Natural killer cell (primary cell): ENCODE measurements at places on chromosomes 7 and 10.

- H3K4me3 ChIP-seq = no peak overlapping the region
- no peaks in the 10 kb centered on the region for H3K27me3 ChIP-seq
- DNase-seq = no peak
- peaks cover 5% of the 10 kb centered on the region for H3K36me3 ChIP-seq
These were observed 24.0 kb downstream of the VOPP1 start for GRCh38 chr7:55548295-55548731.

DNA sequence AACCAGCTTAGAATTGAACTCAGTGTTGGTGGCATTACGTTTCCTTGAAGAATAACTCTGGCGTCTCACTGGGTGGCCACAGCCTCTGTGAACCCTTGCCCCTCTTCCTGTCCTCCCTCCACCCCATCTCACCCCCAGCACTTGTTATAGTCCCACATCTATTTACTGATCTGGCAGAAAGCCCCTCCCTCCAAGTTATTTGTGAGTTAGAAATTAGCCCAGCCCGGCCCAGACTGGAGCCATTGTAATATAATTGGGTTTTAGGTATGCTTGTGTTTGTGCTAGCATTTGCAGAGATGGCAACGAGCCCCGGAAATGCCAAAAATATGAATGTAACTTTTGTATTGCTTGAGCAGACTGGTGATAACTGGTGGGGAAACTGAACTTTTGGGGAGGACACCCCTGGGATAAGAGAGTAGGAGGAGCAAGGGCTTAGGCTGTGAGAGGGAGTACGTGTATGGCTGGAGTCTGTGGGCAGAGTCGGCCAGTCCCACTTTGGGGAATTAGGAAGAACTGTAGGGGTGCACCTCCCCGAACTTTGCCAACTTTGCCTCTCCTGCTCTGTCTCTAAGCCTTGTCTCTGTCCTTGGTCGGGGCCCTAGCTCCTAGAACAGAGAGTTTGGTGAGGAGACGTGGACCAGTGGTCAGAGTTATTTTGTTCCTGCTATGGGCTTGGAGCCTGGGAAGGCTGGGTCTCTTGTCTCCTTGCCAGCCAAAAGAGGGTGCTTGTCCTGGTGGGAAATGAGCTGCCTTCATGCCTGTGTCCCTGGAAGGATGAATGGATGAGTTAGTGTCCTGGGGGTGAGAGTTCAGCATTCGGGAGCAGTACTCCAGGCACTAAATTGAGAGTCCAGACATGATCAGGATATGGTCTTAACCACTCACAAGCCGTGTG lies 19.3 kb upstream of the TRIM8 start:
- no peaks in the 10 kb centered on the region for H3K27me3 ChIP-seq
- no peak for DNase-seq
- H3K4me3 ChIP-seq = no peak overlapping the region
- peaks cover 5% of the 10 kb centered on the region for H3K36me3 ChIP-seq
- H3K4me1 ChIP-seq = no peaks in the 10 kb centered on the region
- H3K27ac ChIP-seq = no peak overlapping the region

- no peaks in the 10 kb centered on the region for H3K4me1 ChIP-seq
- no peak overlapping the region for H3K4me3 ChIP-seq
- H3K36me3 ChIP-seq = no peaks in the 10 kb centered on the region
- H3K27ac ChIP-seq = no peak overlapping the region
These were observed 551.4 kb downstream of the LRMDA start for GRCh38 chr10:75982611-75983369.

DNA sequence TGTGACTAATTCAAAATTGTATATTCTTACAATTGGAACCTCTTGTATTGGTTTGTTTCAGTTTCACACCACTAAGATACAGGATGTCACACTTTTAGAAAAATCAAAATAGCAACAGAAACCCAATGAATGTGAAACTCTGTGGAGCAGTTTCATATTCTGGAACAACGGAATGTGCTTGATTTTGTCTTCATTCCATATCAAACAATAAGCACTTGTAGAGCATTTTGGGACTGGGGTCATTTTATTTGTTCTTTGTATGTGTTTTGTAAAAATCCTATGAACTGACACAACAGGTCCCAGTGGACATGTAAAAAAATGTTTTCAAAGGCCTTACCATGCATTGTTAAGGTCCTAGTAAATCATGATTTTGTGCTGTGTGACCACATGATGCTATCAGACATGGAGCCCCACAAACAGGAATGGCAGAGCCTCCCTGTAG lies 123.1 kb downstream of the DKK1 start:
- H3K27me3 ChIP-seq = no peaks in the 10 kb centered on the region
- peaks cover 8% of the 10 kb centered on the region for H3K4me1 ChIP-seq
- H3K4me3 ChIP-seq = no peak overlapping the region
- H3K36me3 ChIP-seq = no peaks in the 10 kb centered on the region
- peak overlapping the region; percentile 39 for H3K27ac ChIP-seq

DNA sequence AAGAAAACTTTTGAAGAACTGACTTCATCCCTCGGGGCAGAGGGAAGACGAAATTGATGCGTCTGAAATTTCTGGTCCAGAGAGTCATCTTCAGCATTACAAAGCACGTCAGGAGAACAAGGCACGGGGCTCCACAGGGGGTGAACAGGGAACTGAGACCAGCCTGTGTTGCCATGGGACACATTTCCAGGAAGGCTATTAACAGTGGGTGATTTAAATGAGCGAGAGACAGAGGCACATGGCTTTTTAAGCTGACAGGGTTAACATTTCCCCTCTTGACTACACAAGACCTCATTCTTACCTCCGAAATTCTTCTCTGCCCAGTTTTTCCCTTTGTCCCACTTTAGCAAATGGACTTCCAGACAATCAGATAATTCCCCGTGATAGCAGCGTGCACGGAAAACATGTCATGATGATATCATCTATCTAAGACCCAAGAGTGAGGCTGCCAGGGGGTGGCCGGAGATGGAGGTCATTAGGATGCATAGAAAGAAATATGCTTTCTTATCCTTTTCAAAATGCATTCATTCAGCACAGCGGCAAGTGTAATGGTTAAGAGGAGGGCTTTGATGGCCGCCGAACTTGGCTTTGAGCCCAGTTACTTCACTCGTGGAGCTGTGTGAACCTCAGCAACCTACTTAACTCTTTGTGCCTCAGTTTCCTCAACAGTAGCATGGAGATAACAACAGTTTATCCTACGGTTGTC lies 248.0 kb downstream of the PRPF18 start:
- H3K4me3 ChIP-seq = no peak overlapping the region
- no peak overlapping the region for H3K27ac ChIP-seq
- DNase-seq = no peak
- H3K27me3 ChIP-seq = no peaks in the 10 kb centered on the region
- no peaks in the 10 kb centered on the region for H3K4me1 ChIP-seq

- H3K27ac ChIP-seq = no peak overlapping the region
- peaks cover 21% of the 10 kb centered on the region for H3K4me1 ChIP-seq
- no peak for DNase-seq
- no peak overlapping the region for H3K4me3 ChIP-seq
These were observed 28.1 kb upstream of the FAM20C start for GRCh38 chr7:163971-164881.

- no peak overlapping the region for H3K4me3 ChIP-seq
- no peaks in the 10 kb centered on the region for H3K27me3 ChIP-seq
- H3K36me3 ChIP-seq = no peaks in the 10 kb centered on the region
- H3K4me1 ChIP-seq = no peaks in the 10 kb centered on the region
These were observed 133.9 kb downstream of the AUTS2 start for GRCh38 chr7:69732203-69732602.

GRCh38 chr10:69677985-69678654 lies 48.1 kb downstream of the FAM241B start:
- H3K4me3 ChIP-seq = no peak overlapping the region
- H3K4me1 ChIP-seq = no peaks in the 10 kb centered on the region
- DNase-seq = no peak
- no peak overlapping the region for H3K27ac ChIP-seq

DNA sequence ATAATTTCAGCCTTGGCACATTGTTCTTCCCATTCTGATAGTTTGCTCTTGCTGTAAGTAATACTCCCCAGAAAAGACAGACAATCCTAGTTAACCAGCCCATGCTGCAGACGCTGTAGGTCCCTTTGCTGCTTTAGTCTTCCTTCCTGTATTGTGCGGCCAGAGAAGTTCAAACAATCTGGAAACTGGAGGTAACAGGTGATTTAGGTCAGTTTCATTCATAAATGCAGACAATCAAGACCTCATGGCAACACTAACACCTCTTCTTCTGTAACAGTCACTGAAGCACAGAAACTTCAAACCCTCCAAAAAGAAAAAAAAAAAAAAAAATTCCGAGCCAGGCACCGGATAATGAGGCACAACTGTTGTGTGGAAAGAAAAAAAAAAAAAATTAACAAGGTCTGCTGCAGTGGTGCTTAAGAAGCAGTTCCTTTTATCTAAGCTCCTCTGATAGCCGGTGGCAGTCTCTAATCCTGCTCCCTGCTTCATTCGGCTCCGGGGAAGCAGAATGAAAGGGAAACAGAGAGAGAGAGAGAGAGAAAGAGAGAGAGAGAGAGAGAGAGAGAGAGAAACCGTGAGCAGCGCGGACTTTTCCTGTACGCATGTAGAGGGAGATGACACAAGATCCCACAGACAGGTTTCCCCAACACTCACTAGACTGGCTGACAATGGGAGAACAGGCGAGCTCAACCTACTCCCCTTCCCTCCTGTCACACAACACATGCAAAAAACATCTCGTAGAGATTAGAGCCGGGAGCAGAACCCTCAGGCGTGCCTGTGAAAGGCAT lies at the start of gene SEMA3A:
Gene SEMA3A (minus strand): TSS at position 306 of the 788 bp plus-strand sequence. CDS start 203 bp downstream, at position 103.
- H3K4me1 ChIP-seq = no peaks in the 10 kb centered on the region
- H3K27ac ChIP-seq = no peak within 1 kb of the TSS
- no peaks in the 10 kb centered on the region for H3K27me3 ChIP-seq
- H3K4me3 ChIP-seq = peak within 1 kb of the TSS; percentile 29
- no peaks in the 10 kb centered on the region for H3K36me3 ChIP-seq
- DNase-seq = peak; percentile 46

DNA sequence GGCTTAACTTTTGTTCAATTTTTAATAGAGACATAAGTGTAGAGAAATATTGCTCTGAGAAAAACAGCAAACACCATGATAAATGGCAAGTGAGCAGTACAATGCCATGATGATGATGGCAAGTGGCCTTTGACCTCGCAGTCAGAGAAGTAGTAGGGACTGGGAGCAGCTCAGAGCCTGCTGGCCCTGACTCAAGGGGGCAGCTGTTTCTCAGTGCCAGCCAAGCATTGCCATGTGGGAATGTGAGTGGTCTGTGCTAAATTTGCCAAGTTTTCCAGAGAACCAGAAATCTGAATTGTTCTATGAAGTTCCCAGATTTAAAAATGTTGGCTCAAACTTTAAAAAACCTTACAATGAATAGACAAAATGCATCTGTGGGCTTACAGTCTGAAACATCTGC lies 187.9 kb downstream of the BICC1 start:
- no peak for DNase-seq
- H3K4me1 ChIP-seq = no peaks in the 10 kb centered on the region
- no peak overlapping the region for H3K4me3 ChIP-seq

DNA sequence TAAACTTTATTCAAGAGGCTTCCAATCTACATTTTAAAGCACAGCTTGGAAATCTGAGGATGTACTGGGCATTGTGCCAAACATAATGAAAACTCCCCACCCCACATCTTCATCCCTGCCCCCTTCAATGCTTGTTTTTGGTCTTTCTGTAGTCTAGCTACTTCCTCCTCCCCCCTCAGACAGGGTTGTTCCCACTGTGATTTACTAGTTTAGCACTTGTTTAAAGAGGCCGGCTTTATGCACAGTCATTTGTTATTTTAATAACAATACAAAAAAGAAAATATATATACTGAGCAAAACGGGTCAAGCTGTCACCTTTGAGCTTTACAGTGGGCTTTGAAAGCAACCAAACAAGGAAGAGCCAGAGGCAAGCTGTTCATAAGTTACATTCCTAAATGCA lies 132.6 kb downstream of the CHRM2 start:
- no peak overlapping the region for H3K4me3 ChIP-seq
- H3K27ac ChIP-seq = no peak overlapping the region
- no peaks in the 10 kb centered on the region for H3K4me1 ChIP-seq
- no peak for DNase-seq
- H3K27me3 ChIP-seq = no peaks in the 10 kb centered on the region

GRCh38 chr10:87545783-87546182 lies 41.1 kb downstream of the MINPP1 start:
- no peaks in the 10 kb centered on the region for H3K27me3 ChIP-seq
- H3K4me3 ChIP-seq = no peak overlapping the region
- H3K27ac ChIP-seq = no peak overlapping the region
- peaks cover 15% of the 10 kb centered on the region for H3K4me1 ChIP-seq
- no peak for DNase-seq
- peaks cover 5% of the 10 kb centered on the region for H3K36me3 ChIP-seq

- H3K27me3 ChIP-seq = no peaks in the 10 kb centered on the region
- no peak overlapping the region for H3K4me3 ChIP-seq
- no peak overlapping the region for H3K27ac ChIP-seq
- no peaks in the 10 kb centered on the region for H3K4me1 ChIP-seq
These were observed 226.3 kb upstream of the AGK start for GRCh38 chr7:141324870-141325269.

GRCh38 chr7:34709771-34710170 lies 51.8 kb downstream of the NPSR1 start:
- no peaks in the 10 kb centered on the region for H3K36me3 ChIP-seq
- no peak overlapping the region for H3K4me3 ChIP-seq
- no peaks in the 10 kb centered on the region for H3K4me1 ChIP-seq

DNA sequence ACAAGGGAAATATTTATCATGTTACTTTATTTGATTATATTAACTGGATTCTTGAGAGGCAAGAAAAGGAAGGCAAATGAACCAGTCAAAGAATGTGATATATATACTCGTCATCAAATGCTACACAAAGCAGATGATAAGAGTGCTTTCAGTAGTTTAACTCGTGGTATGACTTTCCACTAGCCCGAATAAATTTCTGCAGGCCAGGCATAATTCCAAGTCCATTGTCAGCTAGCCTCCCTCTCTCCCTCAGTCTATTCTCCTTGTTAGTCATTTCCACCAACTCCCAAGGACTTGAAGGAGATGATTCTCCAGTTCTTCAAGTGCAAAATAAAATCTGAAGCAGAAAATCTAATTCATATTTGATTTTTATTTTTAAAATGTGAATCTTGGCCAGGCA lies 190.5 kb downstream of the GLI3 start:
- H3K27ac ChIP-seq = no peak overlapping the region
- no peaks in the 10 kb centered on the region for H3K27me3 ChIP-seq
- no peak for DNase-seq

DNA sequence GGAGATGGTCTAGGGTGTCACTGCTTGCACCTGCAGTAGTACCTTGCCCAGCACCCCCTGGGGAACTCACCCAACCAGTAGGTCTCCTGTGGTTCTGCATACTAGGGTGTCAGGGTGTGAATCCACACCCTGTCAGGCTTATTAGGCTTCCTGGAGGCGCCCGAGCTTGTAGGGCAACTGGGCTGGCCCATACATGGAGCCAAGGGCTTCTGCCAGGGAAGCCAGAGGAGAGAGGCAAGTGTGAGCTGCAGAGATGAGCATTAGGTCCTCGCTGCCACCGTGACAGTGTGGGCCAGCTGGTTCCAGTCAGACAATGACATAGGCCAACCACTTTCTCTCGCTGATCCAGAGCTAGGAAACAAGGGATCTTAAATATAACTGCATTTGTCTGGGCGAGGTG lies 11.2 kb downstream of the MXI1 start:
- DNase-seq = no peak
- H3K4me1 ChIP-seq = peaks cover 16% of the 10 kb centered on the region
- no peak overlapping the region for H3K4me3 ChIP-seq
- H3K36me3 ChIP-seq = no peaks in the 10 kb centered on the region
- no peak overlapping the region for H3K27ac ChIP-seq
